ENCODE measurements at places on chromosomes 7 and 10.

DNA sequence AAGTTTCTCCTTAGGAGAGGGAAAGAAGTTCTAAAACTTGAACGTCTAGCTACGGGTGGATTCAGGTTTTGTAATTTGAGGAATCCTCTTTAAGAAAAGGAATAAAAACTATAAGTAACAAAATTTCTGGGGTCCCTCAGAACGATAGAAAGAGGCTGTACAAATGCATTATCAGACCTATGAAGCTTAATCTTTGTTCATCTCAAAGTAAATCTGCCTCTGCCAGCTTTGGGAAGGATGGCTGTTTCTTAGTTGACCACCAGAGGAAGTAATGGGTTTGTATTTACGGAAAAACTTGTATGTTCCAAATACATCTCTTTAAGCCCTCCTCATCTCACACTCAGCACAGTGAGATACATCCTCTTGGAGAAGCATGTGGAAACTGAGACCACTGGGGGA, 864 bp downstream of the PSTK start:
- no peak for DNase-seq

GRCh38 chr7:137331378-137331777, 12.2 kb downstream of the PTN start:
- DNase-seq = no peak

GRCh38 chr10:8591640-8592039, 537.2 kb downstream of the GATA3 start:
- no peak for DNase-seq

DNA sequence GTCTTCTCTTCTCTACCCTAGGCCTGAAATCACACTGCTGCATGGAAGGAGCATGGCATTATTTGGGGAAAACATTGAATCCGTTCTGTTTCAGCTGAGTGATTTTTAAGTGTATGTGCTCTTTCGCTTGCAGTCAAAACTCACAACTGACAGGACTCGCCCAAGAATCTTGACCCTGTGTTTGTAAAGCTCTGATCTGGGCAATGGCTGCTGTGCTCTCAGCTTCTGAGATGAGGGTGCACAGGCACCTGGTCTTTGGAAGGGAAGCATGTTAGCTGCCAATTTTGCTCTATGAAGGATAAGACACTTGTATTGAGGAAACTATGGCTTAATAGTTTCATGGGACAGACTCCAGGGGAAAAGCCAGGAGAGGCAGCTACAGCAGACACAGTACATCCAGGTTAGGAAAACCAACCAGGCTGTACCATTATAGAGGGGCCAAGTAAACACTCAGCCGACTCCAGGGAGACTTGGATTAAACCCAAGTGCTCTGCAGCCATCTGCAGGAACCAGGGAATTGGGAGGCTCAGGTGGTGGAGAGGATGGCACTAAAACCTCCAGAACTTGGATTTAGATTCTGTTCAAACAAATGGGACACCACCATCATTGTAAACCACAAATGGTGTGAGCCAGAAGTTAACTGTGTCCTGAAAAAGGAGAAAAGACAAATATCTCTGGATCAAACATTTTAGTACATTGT, 43.3 kb downstream of the LYZL1 start:
- DNase-seq = no peak

GRCh38 chr10:67438605-67439304, 257.2 kb downstream of the CTNNA3 start:
- no peak for DNase-seq

DNA sequence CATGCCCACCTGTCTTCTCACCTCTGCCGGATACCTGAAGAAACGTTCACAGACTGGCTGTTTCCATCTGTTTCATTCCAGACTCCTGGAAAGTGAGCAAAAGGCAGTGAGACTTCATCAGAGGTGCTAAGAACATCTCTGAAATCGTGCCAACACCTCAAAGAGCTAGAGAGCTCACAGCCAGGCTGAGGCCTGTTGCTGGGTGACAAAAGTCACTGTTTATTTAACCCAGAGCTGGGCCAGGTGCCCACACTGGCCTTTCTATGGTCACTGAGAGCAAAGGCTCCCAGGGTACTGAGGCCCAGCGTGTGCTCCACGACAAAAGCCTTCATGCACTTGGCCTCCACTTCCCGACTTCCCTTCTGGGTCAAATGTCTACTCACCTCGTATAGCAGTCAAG, 3.7 kb upstream of the NANOS1 start:
- no peak for DNase-seq

DNA sequence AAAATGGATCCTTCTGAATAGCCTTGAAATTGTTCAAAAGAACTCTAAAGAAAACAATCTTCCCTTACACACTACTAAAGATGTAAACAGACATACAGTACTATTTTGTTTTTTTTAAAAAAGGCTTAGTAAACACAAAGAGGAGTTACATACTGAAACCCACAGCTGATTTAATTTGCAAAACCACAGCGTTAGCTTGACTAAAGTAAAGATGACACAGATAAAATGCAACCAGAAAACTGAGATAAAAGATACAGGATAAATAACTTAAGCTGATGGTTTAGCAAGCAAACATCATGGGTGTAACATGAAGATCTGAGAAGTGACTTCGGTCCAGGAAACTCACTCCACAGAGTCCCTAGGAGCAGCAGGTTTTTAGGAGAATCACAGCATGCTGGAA, 21.8 kb downstream of the PRKCQ start:
- DNase-seq = no peak

- no peak for DNase-seq
Measured at GRCh38 chr7:105132335-105132734, 118.3 kb downstream of the KMT2E start.

- no peak for DNase-seq
Measured at GRCh38 chr10:74334221-74334620, 183.2 kb downstream of the ADK start.

- no peak for DNase-seq
Measured at GRCh38 chr10:126264102-126265018, 123.9 kb downstream of the ADAM12 start.

- no peak for DNase-seq
Measured at GRCh38 chr10:86372784-86373239, 6.2 kb upstream of the GRID1 start.

DNA sequence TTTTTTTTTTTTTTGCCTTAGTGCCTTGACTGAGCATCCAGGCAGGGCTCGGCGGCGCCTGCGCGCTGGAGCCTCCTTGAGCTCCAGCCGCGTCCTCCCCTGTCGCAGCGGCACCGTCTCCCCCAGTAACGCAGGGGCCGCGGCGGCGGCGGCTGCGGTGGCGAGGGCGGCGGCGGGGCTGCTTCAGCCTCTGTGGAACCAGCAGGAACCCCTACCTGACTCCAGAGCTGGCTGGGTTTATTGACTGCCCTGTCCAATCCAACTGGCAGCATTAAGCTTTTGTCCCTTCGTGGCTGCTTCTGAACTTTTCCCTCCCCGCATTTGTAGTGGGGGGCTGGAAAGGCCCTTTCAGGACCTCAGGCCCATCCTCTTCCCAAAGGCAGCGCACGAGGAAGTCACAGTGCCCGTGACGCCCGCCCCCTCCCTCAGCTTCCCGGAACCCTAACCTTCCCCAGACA, at the start of gene GPR85:
TSS of gene GPR85 (minus strand) at position 397 of the 458 bp plus-strand sequence. CDS start 2,106 bp downstream, outside the sequence.
- DNase-seq = no peak

GRCh38 chr10:31921031-31921430, 7.6 kb downstream of the ARHGAP12 start:
- no peak for DNase-seq

- no peak for DNase-seq
Measured at GRCh38 chr7:151897161-151897731, 20.3 kb upstream of the PRKAG2 start.

- no peak for DNase-seq
Measured at GRCh38 chr10:79552143-79552542, 8.1 kb downstream of the SFTPA2 start.

GRCh38 chr10:44994752-44995530, 5.8 kb upstream of the ZNF22 start:
- DNase-seq = no peak

GRCh38 chr7:12643001-12643643, 44.3 kb upstream of the ARL4A start:
- DNase-seq = no peak

- no peak for DNase-seq
Measured at GRCh38 chr7:52682993-52683392, 352.4 kb upstream of the POM121L12 start.

GRCh38 chr7:17713584-17713983, 226.7 kb downstream of the SNX13 start:
- DNase-seq = no peak

- DNase-seq = no peak
Measured at GRCh38 chr10:103353281-103353680, 2.3 kb upstream of the PCGF6 start.

GRCh38 chr10:20885678-20886077, 11.4 kb downstream of the NEBL start:
- DNase-seq = no peak

GRCh38 chr7:132160611-132161532, 415.4 kb downstream of the PLXNA4 start:
- no peak for DNase-seq

DNA sequence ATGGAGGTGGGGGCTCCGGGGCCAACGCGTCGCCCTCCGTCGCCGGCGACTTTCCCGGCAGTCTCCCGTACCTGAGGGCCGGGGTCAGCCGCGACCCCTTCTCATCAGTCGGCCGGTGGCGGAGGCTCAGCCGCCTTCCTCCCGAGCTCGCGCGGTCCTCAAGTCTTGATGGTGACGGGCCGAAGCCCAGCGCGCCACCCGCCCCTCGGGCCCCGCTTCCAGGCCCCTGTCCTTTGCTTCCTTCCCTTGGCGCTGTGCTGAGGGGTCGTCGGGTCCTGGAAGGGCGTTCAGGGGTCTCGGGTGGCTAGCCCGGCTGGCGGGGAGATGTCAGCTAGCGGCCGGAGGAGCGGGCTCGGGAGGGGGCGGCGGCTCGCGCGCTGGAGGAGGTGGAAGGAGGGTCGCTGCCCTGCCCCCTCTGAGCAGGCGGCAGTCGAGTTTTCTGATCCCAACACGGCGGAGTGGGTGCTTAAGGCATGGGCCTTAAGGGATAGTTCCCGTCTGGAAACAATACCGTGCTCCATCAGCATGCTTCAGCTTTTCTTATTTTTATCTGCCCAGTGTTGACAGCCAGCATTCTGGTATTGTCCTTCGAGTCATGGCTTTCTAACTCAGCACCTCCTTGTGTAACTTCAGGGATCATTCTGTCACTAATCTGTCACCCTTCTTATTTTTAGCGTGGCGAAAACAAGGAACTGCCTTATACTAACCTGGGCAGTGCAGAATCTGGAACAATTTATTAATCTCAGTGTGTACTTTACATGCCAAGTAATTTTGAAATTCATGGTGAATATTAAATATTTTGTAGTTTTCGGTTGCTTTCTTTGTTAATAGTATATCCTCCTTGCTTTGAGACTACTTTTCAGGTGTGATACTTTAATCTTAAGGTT, 748 bp downstream of the PHTF2 start:
- DNase-seq = peak; percentile 7

DNA sequence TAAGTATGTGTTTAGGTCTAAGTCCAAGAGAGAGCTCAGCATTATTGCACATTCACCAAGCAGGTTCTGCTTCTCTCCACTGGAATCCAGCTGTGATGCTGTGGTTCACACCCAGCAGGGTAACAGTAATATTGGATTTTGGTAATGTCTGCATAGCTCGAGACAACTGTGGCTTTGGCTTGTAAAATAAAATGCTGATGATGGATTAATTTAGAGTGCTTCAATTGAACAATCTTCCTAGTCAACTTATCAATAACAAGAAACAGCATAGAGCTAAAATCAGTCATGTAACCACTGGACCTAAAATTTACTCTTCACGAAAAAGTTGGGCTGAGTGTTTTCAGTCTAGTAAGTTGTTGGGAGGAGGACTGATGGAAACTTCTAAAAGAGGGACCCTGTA, 709.2 kb downstream of the TYW1 start:
- no peak for DNase-seq

DNA sequence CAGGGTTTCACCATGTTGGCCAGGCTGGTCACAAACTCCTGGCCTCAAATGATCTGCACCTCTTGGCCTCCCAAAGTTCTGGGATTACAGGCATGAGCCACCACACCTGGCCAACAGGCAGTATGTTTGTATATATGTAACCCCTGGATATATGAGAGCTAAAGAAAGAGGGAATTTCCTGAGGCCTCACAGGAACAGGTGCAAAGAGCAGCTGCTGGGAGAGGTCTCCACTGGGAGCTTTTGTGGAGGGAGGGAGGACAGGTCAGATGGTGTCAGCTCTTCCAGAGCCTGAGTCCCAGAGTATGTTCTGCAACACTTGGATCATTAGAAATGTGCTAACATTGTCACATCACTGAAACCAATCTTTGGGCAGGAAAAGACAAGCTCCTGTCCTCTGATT, 110.1 kb upstream of the KIF5B start:
- DNase-seq = no peak

DNA sequence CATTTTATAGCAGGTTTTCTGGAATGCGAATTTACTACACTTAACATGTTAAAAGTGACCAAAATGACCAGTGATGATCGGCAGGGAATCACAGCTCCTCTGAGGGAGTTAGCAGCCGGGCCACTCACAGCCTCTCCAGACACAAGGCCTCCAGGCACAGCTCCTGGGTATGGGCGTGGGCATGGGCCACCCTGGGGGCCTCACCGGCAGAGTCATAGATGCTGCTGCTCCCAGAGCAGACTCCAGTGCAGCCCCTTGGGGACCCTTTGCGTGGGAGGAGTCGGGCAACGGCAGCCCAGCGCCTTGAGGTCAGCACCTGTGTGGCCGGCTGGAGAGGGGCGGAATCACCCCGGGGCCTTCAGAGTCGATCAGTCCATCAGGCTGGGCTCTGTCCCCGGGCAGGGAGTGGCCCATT, 8.6 kb downstream of the KNDC1 start:
- no peak for DNase-seq

DNA sequence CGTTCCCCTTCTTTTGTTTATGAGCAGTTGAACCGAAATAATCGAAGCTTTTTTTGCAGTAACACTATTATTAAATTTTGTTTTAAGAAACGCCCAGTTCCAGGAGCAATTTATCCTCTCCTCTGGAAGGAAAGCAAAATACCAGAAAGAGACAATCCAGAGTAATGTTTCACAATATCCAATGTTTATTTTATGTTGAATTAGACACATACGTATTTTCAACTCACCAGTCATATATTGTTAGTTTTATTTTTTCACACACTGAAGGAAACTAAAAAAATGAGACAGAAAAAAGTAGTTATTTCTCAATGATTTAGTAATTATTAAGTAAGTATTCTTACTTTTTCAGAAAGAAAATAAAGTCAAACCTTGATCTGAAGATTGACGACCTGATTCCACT, 85.1 kb downstream of the MYOF start:
- no peak for DNase-seq

DNA sequence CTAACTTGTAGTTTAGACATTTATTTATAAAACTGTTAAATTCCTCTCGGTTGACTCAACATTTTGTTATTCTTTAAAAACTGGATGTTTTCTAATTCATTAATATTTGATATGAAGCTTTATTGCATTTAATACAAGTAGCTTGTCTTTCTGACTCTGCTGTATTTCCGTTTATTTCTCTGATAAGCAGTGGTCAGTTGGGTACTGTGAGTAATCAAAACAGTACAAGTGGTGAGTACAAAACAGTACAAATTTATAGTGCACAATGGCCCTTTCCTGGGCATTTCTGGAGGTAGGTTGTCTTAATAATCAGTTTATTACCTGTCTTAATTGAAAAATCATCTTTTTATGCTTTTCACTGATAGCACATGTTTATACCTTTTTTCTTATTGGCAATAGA, 182.7 kb downstream of the CCSER2 start:
- no peak for DNase-seq

GRCh38 chr10:32139223-32140073, 83.2 kb upstream of the KIF5B start:
- no peak for DNase-seq

Data from activated CD8-positive, alpha-beta memory T cell treated with anti-CD3 and anti-CD28 coated beads for 4 hours (primary cell).